ENCODE measurements at places on chromosomes 3 and 15.

DNA sequence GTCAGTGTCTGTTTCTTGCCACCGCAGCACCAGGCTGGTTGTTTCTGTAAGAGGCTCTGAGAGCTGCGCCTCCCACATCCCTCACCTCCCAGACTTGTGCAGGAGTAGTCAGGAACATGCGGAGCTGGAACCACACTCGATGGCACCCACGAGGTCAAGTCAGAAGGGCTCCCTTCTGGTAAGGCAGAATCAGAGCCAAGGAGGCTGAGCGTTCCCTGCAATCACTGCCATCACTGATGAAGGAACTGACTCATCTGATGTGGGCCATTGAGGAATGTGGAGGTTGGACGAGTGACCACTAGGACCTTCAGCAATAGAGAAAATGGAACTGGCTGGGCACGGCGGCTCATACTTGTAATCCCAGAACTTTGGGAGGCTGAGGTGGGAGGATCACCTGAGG lies 35.7 kb upstream of the BLM start:
- no peak overlapping the region for H3K27ac ChIP-seq
- DNase-seq = no peak
- H3K36me3 ChIP-seq = no peaks in the 10 kb centered on the region
- H3K4me3 ChIP-seq = no peak overlapping the region
- no peaks in the 10 kb centered on the region for H3K27me3 ChIP-seq

GRCh38 chr3:192170031-192170430 lies 557.3 kb downstream of the FGF12 start:
- no peak overlapping the region for H3K4me3 ChIP-seq
- no peak for DNase-seq
- H3K27me3 ChIP-seq = no peaks in the 10 kb centered on the region
- no peaks in the 10 kb centered on the region for H3K4me1 ChIP-seq
- no peak overlapping the region for H3K27ac ChIP-seq
- no peaks in the 10 kb centered on the region for H3K36me3 ChIP-seq

GRCh38 chr3:152269056-152269830 lies 514 bp downstream of the MBNL1 start:
- peaks cover 28% of the 10 kb centered on the region for H3K36me3 ChIP-seq
- H3K27me3 ChIP-seq = no peaks in the 10 kb centered on the region
- H3K27ac ChIP-seq = peak overlapping the region; percentile 94

DNA sequence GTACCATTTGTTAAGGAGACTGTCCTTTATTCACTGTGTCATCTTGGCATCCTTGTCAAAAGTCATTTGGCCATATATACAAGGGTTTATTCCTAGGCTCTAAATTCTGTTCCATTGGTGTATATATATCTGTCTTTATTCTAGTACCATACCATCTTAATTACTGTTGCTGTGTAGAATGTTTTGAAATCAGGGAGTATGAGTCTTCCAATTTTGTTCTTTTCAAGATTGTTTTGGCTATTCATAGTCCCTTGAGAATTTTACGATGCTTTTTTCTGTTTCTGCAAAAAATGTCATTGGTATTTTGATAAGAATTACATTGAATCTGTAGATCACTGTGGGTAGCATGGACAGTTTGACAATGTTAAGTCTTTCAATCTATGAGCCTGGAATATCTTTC lies 28.7 kb downstream of the PFN2 start:
- no peaks in the 10 kb centered on the region for H3K27me3 ChIP-seq
- no peak overlapping the region for H3K4me3 ChIP-seq
- peaks cover 56% of the 10 kb centered on the region for H3K36me3 ChIP-seq
- H3K4me1 ChIP-seq = peaks cover 13% of the 10 kb centered on the region
